ENCODE measurements at places on chromosomes 6 and 20.
A peak's percentile ranks its signal among the peaks of the same experiment; 100 is the strongest.

- DNase-seq = no peak
These were observed 18.9 kb downstream of the WRNIP1 start for GRCh38 chr6:2784061-2784460.

- DNase-seq = no peak
These were observed 81.7 kb downstream of the ARHGAP18 start for GRCh38 chr6:129628101-129628815.

DNA sequence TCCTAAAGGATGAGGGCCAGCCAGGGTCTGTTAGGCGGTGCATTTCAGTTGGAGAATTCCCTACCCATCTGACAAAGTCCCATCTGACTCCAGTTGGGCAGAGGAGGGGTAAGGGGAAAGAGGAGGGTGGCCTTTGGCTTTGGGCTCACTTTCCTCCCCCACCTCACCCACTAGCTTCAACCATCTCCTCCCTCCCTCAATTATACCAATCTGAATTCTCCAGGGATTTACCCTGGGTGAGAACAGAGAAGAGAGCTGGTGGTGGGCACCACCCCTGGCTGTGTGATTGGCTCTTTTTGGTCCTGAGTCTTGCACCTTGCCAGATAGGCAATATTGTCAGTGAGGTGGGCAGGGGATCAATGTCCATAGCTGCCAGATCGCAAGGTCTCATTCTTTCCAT is 3.2 kb downstream of the HMGA1 start:
- no peak for DNase-seq

DNA sequence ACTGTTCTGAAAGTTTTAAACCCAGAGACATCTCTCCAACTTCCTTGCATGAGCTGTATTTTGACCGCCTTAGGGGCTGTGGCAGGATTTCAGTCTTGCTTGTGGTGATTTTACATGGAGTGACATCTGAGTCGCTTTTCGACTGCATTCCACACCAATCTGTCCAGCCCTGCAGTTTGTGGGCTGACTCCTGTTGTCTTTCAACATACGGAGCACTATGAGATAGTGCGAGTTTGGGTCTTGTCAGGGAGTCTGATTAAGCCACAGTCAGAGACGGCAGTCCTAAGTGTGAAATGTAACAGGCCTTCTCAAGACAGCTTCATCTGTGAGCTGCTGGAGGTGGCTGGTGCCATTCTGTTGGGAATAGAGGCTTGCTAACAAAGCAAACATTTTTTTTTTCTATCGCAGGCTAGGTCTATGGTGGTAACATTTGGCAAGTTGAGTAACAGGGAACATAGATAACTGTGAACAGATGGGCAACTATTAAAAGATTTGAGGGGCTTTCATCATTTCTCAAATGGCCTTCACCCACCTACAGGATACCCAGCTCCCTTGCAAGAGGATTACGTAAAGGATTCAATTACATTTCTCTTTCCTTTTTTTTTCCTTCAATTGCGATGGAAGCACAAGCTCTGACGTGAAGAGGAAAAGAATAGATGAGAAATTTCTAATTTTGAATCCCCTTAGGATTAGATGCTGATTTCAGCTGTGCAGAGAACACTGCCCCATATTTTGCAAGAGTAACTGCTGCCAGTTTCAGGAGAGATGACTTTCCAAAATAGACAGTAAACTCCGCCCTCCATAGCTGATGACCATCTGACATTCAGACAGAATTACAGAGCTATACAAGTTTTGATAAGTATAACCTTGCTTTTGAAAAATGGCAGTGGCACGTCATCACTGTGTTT is 25.1 kb downstream of the CAP2 start:
- DNase-seq = no peak

GRCh38 chr20:14232650-14233049 is 104.8 kb downstream of the FLRT3 start:
- DNase-seq = no peak

DNA sequence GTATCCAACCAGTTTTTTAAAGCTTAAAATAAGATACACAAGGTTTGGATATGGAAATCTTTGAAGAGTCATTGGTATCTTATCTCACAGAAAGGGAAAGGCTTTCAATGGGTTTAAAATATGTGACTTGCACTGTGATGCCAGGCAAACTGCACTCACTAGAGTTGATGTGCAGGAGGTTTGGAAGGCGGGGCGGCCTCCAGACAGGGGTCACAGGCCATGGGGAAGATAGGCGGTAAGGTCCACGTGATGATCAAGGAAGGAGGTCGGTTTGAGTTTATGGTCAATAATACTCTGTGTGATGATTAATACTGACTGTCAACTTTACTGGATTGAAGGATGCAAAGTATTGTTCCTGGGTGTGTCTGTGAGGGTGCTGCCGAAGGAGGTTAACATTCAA is 9.5 kb upstream of the RAMACL start:
- DNase-seq = no peak

GRCh38 chr6:27145731-27146455 is 101.6 kb upstream of the PRSS16 start:
- peak; percentile 86 for DNase-seq

- DNase-seq = no peak
These were observed 3.2 kb downstream of the TTBK1 start for GRCh38 chr6:43246301-43247113.

GRCh38 chr6:140062043-140063020 is 687.9 kb upstream of the CITED2 start:
- no peak for DNase-seq

DNA sequence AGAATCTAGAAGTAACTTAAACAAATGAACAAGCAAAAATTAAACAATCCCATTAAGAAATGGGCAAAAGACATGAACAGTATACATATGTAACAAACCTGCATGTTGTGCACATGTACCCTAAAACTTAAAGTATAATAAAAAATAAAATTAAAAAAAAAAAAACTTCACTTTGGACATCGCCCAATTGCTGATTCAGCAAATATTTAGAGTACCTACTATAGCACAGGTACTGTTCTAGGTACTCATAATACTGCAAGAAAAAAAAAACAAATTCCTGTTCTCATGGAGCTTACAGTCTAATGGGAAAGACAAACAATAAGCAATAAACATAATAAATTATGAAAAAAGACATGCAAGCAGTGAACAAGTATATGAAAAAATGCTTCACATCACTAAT is 501.5 kb upstream of the HS3ST5 start:
- no peak for DNase-seq

DNA sequence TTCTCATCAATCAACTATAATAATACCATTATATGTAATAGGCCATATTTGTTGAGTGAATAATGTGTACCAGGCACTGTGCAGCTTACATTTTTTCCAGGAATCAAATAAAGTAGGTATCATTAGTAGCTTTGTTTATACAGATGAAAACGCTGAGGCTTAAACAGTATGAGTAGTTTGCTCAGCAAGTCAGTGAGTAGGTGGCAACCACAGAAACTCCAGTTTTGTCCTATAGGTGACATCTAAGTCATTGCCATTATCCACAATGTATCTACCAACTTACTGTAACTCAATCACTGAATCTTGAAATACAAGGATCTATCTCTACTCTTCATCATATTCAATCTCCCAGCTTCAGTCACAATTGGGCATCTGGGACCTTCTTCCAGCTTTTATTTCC is 29.8 kb upstream of the TPBG start:
- DNase-seq = no peak

- no peak for DNase-seq
These were observed 239.0 kb upstream of the KCNQ5 start for GRCh38 chr6:72382602-72383529.

GRCh38 chr6:7820288-7820835 is 90.2 kb downstream of the TXNDC5 start:
- no peak for DNase-seq

GRCh38 chr6:73857341-73857890 is 161.4 kb downstream of the CD109 start:
- no peak for DNase-seq

- DNase-seq = no peak
These were observed 30.8 kb downstream of the DIDO1 start for GRCh38 chr20:62895539-62895938.

- no peak for DNase-seq
These were observed 140.1 kb upstream of the SPACA1 start for GRCh38 chr6:87907521-87907920.

DNA sequence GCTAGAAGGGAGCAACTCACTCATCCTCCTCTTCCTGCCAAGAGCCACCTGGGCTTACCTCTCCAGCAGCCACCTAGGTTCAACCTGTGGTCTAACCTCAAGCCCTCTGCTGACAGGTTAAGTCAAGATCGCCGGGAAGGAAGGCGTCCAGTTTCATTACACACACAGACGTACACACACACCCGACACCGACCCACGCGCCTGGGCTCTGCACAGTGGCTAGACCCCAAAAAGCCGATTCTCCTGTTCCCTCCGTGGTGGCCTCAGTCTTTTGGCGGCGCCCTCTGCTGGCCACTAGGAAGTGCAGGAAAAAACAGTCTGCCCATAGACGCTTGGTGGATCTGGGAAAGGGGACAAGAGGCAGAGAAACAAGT is 52.8 kb downstream of the MRPL14 start:
- DNase-seq = peak; percentile 27

- no peak for DNase-seq
These were observed 61.1 kb upstream of the SLC22A16 start for GRCh38 chr6:110537208-110538123.

DNA sequence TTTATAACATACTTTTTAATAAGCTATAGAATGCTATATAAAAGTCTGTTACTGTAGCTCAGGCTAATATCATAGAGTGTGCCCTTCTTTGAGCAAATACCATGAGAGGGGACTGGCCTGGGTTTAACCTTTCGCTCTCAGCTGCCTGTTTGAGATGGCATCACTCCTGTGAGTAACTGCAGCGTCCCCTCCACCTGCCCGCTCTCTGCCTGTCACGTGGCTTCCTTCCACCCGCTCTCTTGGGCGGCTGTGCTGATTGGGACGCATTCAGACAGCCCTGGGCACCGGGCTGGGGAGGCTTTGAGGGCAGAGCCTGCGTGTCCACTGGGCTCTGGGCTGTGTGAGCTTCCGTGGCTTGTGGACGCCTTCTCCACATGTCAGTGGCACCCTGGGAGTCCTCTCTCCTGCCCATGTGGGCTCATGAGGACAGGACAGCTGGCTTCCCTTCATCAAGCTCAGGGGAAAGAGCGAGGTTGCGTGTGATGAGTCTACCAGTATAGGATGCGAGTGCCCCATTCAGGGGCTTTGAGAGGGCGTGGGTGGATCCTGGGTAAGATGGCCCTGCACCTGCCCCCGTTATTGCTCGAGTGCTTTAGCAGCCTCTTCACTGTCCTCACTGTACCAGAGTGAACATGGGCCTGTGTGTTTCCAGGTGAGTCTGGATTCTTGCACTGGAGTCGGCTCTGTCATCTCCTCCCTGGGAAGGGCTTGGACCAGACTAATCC is 10.7 kb upstream of the C20orf204 start:
- no peak for DNase-seq

- no peak for DNase-seq
These were observed 84.7 kb downstream of the PREX1 start for GRCh38 chr20:48742912-48743680.

Data from CD8-positive, alpha-beta T cell (primary cell).